ENCODE measurements at places on chromosomes 6 and 20. TPM values are rescaled to one million over a fixed set of nuclear protein-coding genes. Genes with fewer than 3 reads are reported as not detected.

DNA sequence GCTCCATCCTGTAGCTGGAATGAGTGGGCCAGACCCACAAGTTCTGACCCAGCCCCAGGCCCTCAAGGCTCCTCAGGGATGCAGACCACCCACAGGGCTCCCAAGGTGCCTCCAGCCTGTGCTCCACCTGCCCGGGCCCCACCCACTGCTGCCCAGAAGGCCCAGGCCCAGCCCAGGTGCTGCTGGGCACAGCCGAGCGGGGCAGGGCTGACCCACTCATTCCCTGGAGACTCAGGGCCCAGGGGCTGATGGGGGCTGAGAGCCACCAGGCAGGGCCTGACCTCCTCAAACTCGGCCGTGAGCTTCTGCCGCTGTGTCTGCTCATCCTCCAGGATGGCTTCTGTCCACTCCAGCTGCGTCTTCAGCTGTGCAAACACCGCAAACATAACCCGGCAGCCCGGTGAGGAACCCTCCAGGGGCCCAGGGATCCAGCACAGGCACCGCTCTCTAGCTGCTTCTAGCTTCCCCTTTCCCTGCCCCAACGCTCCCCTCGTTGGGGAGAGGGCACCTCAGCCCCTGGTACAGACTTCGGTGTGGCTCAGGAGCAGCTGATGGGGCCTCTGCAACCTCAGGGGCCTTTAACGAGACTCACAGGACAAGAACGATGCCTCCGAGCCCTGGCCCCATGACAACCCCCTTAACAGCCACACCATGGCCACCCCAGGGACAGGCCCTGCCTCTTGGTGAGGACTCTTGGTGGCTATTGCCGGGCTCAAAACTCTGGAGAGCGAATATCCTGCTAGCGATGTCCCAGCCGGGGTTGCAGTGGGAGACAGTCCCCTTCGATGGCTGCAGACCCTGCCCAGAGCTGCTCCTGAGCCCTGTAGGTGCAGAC lies 46.0 kb downstream of the DSTN start:
- DNase-seq = peak; percentile 62

- DNase-seq = no peak
These were observed 485.9 kb upstream of the JAG1 start for GRCh38 chr20:11159728-11160127.

DNA sequence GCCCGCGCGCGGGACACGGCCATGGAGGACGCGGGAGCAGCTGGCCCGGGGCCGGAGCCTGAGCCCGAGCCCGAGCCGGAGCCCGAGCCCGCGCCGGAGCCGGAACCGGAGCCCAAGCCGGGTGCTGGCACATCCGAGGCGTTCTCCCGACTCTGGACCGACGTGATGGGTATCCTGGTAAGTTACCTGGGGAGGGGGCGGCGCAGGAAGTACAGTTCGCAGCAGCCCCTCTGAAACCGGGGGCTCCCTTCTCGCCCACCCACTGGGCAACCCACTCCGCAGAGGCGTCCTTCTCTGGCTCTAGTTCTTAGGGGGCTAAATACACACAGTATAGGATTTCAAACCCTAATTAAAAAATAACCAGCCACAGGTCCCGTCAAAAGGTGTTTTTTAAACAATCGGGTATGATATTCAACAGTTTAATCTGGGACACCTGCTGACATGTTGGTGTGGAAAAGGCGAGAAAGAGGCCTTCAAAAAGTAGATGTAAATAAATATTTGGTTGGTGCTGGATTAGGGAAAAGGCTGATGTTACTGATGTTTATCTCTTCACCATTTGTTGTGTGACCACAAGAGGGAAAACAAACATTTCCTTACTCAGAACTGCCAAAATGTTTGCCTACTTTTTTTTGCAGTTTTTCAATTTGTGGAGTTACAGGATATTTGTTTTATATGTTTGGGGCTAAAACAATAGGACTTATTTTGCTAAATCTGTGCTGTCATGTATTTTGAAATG lies 577 bp downstream of the SASH1 start:
- DNase-seq = peak; percentile 38

DNA sequence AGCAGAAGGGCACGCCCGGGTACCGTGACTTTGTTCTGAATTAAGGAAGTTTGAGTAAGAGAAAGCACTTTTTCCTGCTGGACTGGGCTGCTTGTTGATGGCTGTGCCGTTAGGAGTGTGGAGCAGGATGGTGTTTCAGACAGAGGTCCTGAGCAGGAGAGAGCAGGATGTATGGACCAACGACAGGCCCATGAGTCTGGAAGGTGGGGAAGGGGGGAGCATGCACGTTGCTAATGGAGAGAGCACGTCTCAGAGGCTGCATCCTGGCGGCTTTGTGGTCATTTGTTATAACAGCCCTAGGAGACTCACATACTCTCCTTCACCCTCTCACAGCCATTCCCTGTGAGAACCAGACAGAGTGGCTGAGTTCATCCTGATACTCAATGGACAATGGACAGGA lies 56.8 kb downstream of the PHACTR3 start:
- no peak for DNase-seq

The PTCHD4 gene
- polyA plus RNA-seq = 0.09 TPM

GRCh38 chr6:29259721-29260120 lies 41.8 kb upstream of the OR14J1 start:
- DNase-seq = no peak

- DNase-seq = no peak
These were observed 33.8 kb downstream of the RANBP9 start for GRCh38 chr6:13677878-13678254.

The FAM83B gene
- polyA plus RNA-seq = 1.5 TPM

The OR2H2 gene
- polyA plus RNA-seq = not detected

All from right cardiac atrium (tissue), 5 donors.